NCI-H1930 (cell line): ENCODE measurements at places on chromosomes 2 and 18.

- peak; percentile 21 for DNase-seq
These were observed 983 bp downstream of the CXXC1 start for GRCh38 chr18:50286391-50287027.

DNA sequence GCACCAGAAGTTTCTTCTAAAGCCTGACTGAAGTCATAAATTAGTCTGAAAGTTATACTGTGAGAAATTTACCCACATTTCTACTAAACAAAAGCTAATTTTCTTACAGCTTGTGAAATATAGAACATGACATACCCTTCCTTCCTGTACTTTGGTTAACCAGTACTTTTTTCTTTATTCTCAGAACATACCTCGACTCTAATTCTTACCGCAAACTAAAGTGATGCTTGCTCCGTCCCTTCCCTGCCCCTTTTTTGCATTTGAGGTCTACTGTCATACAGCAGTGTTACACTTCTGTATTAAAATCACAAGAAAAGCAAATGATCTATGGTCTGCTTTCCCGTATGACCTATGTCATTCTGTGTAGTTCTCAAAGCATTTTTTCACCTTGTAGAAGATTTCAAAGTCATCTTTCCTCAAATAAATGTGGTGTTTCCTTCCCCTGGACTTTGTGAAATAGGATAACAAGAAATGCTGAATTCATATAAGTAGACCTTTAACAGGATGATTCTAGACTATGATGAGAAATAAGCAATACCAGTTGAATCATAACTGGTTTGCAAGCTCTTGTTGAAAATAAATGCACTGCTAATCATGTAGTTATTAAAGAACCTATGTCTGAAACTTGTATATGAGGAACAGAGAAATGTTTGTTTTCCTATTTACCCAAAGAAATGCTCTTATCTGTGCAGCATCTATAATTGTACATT lies 30.4 kb downstream of the CYTIP start:
- no peak for DNase-seq

- no peak for DNase-seq
These were observed at the start of gene CRACDL for GRCh38 chr2:98935777-98936352. CRACDL (minus strand) TSS chr2:98936225; CDS start chr2:98846800, 89,425 bp downstream.

- DNase-seq, result no peak
These were observed 14.0 kb downstream of the QPCT start for GRCh38 chr2:37358466-37358865.

DNA sequence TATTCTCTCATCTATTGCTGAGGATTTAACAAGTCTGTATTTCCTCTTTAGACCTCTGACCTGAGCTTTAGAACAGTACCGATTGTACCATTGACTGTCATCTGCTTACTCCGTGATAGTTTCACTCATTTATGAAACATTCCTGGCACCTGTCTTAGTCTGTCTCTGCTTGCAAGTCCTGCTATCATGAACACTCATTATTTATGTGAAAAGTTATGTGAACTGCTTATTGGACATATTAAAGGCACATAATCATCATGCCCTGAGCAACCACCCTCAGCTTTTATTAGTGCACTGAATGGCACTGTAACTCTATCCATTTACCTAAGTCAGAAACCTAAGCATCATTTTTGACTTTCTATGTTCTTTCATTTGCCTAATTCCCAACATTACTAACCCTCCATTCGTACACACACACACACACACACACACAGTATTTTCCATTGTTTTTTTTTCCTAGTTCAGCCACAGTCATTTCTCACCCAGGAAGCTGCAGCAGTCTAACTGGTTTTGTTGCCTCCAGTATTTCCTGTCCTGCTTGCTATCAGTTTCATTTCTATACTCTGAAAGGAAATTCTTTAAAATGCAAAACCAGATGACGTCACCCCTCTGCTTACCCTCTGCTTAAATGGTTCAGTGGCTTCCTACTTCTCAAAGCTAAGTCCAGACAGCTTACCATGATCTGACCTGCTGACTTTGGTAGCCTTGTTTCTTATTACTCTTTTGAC lies 146.1 kb downstream of the HAUS1 start:
- DNase-seq, result no peak

DNA sequence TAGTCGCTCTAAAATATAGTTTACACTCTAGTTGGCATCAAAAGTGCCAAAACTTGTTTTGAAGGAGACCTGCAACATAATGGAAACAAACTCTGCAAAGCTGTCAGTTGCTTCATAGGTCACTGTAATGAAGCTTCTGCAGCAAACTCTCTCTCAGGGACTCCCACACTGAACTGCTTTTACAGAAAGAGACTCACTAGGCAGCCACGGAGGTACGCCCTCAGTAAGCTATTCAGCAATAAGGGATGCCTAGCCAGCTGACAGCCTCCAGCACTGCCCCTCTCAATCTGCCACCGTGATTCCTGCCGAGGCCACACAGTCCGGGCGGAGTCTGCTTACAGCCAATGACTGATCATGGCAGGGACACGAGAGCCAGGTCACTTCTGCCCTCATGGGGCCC lies 51.1 kb downstream of the COLEC12 start:
- DNase-seq, result no peak

DNA sequence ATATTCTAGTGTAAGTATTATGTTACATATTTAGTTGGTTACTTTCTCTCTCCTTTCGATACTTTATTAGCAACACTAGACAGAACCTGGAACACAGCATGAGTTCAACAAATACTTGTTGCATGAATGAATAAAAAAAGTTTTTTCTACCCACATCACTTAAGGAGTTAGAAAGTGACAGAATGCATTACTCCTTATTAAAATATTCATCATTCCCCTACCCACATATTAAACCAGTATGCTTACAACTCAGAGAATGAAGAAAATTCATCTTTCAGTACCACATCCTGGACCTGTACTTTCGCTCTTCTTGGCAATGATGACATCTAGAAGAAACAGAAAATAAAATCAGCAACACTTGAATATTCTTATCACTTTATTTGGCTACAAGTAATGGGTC lies 6.0 kb downstream of the SRBD1 start:
- no peak for DNase-seq

GRCh38 chr2:175688243-175688642 lies 313.8 kb downstream of the LNPK start:
- DNase-seq, result no peak

GRCh38 chr2:38708900-38709566 lies 42.1 kb downstream of the SRSF7 start:
- DNase-seq, result no peak

DNA sequence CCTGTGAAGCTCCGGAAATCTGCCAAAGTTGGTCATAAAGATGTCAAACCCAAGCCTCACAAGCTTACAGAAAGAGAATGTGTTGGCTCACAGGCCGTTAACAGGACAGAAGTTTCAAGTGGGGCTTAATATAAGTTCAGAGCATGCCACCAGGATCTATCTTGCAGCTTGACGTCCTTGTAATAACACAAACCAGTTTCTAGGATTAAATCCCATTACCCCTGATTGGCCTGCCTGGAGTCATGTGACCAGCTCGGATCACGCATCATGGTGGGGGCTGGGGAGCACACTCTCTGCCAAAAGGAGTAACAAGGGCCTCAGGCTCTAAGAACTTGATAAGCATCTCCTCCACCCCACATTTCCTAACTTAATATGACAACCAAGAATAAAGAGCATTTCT lies 38.9 kb upstream of the SCG2 start:
- no peak for DNase-seq

DNA sequence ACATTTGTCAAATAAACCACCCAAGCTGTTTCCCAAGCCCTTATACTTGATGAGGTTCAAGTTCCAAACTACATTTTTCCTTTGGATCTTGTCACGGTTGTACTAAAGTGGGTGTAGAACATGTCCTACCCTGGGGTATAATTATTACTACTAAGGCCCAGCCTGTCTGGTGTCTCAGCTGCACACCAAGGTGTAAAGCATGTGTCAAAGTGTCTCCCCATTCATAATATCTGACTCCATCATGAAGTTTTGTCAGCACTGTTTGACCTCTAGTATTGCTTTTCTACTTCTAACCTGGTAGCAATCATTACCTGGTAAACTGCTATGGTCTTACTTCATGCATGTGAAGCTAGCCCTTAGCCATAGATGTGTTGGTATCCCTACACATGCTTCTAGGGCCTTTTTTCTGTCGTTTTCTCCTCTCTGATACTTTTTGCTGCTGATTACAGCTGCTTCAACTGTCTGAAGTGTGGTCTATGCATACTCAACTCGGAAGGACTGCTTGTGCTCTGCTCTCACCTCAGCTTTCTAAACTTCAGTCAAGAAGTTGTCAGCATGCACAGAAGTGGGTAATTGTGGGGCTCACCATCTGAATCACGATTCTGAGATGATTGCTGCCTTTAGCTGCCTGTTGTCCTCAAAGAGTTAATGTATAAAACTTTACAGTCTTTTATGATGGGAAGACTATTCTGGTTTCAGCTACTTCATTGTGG lies 445.7 kb upstream of the TRIB2 start:
- DNase-seq, result no peak

DNA sequence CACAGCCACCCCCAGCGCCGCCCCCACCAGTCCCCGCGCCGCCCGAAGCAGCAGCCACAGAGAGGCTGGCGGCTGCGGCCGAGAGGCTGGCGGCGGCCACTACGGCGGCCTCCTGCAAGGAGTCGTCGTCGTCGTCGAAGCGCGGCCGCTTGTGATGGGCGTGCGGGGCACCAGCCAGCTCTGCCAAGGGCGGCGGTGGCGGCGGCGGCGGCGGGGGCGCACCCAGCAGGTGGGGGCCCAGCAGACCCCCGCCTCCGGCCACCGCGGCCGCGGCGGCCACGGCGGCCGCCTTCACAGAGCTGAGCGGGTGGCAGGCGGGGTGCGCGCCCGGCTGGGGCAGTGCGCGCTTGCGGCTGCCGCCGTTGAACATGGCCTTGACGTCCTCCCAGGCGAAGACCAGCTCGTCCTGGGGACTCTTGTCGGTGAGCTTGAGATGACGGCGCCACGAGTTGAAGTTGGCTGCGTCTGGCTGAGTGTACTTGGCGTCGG lies 3.3 kb downstream of the SKOR2 start:
- no peak for DNase-seq

DNA sequence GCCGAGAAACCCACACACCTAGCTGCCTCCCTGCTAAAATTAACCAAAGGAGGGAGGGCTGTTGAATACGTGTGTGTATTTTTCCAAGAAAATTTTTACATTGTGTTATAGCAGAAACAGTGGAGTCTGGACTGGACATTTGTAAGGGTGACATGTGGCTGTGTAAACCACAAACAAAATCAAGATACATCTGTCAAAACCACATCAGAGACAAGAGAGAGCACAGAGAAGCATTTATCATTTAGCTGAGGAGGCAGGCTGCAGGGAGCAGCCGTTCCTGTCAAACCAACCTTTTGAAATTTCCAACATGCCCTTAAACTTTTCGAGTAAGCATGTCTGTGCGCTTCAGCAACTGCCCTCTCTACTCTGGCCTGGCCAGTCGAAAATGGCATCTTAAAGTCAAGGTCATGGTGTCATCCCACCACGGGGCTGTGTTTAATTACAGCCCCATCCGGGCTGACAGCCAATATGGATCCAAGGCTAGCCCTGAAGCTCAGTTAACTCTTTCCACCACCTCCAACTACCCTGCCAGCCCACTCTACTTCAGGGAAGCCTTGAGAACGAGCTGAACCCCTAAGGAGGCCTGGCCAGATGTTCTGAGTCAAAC lies 8.4 kb downstream of the BCL11A start:
- DNase-seq, result no peak

- DNase-seq, result peak; percentile 36
These were observed 130.3 kb upstream of the CXCR4 start for GRCh38 chr2:136248242-136248641.

DNA sequence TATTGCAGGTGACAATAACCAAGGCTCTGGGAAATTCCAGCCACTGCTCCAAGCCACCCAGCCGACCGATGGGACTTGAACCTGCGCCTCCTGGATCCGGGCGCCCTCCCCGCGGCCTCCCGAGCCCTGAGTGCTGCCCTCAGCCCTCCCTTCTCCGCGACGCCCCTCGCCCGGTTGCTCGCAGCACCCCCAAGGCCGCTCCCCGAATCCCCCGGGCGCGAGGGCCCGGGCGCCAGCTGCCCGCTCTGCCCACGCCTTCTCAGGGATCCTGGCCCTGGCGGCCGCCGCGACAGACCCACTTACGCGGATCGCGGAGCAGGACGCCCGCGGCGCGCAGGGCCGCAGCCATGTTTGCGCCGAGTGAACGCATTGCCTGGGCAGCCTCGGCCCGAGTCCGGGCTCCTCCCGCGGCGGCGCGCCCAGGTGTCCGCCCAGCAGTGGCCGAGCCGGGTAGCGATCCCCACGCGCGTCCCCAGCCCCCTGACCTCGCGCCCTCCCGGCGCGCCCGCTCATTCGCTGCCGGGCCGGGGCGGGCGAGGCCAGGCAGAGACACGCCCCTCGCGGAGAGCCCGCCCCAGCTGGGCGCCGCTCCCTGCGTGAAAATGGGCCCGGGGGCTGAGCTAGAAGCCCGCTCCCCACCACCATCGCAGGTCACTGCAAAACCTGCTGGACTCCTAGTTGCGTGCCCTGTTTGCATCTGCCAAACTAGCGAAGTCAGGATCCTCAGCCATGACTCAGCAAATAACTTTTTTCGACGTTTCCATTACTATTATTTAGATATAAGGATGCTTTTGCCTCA lies at the start of gene FECH:
TSS of gene FECH (minus strand) at position 452 of the 799 bp plus-strand sequence. CDS start at position 370, 82 bp downstream.
- peak; percentile 72 for DNase-seq

DNA sequence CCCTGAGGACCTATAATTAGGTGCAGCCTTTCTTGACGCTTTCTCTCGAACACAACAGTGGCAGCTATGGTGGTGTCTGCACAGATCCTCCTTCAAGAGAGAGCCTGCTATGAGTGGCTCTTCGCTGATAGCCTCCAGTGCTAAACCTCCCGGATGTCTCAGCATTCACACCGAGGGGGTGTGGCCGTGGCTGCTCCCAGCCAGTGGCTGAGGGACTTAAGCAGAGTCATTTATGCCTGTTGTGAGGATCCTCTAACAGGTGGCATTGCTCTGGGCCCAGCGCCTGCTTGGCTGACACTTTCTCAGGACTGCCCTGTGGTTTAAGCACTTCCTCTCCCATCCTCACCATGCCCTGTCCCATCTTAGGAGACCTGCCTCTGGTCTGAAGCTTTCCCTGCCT lies 592.0 kb upstream of the LRRTM1 start:
- DNase-seq, result no peak

DNA sequence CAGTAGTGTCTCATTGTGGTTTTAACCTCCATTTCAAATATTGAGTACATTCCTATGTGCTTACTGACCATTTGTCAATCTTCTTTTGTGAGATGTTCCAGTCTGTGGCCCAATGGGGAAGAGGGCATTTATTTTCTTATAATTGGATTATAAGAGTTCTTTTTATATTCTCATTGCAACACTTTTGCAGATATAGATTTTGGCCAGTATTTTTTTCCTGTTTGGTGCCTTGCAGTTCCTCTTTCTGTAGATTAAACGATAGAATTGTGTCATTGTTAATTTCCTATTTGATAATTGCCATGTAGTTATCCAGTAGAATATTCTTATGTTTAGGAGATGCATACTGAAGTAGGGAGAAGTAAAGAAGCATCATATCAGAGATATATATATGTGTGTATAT lies 56.4 kb upstream of the CYTIP start:
- no peak for DNase-seq

- DNase-seq, result no peak
These were observed 82.3 kb upstream of the NDUFV2 start for GRCh38 chr18:9020221-9020620.

- no peak for DNase-seq
These were observed 64.0 kb upstream of the CABLES1 start for GRCh38 chr18:23071285-23071684.
